ENCODE measurements at places on chromosomes 3 and 15.

GRCh38 chr3:60536420-60536819, 714.8 kb downstream of the FHIT start:
- DNase-seq, result no peak

- no peak for DNase-seq
Observed at GRCh38 chr3:111810909-111811308, 48.2 kb upstream of the PHLDB2 start.

GRCh38 chr3:12948891-12949711, 107.7 kb upstream of the RPL32 start:
- DNase-seq, result no peak

- no peak for DNase-seq
Observed at GRCh38 chr3:55294557-55294956, 192.5 kb downstream of the WNT5A start.

GRCh38 chr3:71194785-71195184, 388.7 kb downstream of the FOXP1 start:
- no peak for DNase-seq

GRCh38 chr3:159861369-159861987, 127.2 kb upstream of the IL12A start:
- no peak for DNase-seq

- no peak for DNase-seq
Observed at GRCh38 chr3:34924961-34925360, 714.4 kb upstream of the ARPP21 start.

- no peak for DNase-seq
Observed at GRCh38 chr3:184619787-184620430, 58.3 kb downstream of the EPHB3 start.

GRCh38 chr15:78675206-78675605, 34.2 kb upstream of the CHRNB4 start:
- no peak for DNase-seq

DNA sequence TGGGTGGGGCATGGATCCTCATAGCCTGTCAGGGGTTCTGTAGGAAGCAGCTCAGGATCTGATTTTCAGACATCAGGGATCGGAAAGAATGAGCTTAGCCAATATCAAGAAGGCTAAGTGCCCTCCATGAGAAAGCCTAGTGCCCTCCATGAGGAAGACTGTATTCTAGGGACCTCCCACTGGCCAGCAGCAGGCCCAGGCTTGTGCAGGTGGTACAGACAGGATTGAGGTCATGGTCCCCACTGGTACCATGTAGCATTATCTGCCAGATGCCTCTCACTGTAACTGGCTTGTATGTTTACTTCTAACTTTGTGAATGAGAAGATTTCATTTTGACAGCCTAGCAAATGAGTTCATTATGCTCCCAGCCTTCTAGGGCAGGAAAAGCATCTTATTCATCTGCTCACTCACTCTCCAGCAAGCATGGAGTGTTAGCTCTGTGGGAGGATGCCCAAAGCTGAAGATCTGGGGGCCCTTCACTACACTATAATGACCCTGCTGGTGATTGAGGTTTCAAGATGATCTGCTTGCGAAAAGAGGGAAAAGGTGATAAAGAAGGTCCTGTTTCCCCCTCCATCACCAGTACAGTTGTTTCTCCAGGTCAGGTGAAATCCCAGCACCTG, 7.5 kb downstream of the EPHB1 start:
- DNase-seq, result no peak

- no peak for DNase-seq
Observed at GRCh38 chr3:130442284-130442683, 74.7 kb upstream of the COL6A6 start.

GRCh38 chr3:9879830-9880549, at the start of gene CIDEC:
TSS of gene CIDEC (minus strand) at chr3:9880253. CDS start at chr3:9878486, 1,767 bp downstream.
- DNase-seq, result no peak

- DNase-seq, result no peak
Observed at GRCh38 chr15:48507416-48508065, 138.0 kb downstream of the FBN1 start.

- DNase-seq, result no peak
Observed at GRCh38 chr3:25456723-25457670, 28.9 kb downstream of the RARB start.

DNA sequence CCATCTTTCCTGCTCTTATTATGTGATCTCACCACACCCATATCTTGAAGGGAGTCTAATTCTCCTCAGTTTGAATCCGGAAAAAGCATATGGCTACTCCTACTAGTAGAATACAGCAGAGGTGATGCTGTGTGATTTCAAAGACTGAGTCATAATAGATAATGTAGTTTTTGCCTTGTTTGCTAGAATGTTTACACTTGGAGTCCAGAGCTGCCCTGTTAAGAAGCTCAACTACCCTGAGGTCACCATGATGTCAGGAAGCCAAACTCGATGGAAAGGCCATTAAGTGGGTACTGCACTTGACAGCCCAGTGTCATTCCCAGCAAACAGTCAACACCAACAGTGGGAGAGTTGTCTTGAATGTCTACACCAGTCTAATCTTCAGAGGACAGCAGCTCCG, 56.9 kb downstream of the CD200R1L start:
- DNase-seq, result no peak

GRCh38 chr3:107668963-107669362, 146.2 kb downstream of the BBX start:
- DNase-seq, result no peak

GRCh38 chr3:148208975-148209374, 488.7 kb upstream of the AGTR1 start:
- DNase-seq, result no peak

DNA sequence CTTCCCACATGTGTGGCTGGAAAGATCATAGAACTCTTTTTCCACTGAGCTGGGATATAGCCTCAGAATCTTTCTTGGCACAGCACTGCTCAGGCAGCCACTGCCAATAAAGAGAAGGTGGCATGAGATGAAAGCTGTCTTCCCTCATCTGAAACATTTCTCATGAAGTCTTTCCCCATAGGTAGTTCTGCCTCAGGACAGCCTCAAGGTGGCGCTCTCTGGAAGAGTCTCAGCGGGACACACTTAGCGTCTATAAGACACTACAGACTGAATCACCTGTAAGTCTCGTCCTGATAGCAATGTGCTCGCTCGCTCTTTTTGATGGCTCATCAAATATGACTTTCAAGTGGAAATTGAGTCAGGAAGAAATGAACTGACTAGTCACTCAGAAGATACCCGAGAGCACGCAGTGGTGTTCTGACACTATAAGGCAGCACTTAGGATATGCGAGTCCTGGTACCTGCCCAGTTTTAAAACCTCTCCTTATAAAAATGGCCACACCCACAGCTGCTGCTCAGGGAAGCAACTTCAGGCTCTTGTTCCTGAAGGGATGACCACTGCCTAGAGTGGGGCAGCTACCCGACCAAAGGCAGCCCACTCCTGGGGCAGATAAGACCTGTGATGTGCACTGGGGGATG, 269.5 kb downstream of the SUCLG2 start:
- DNase-seq, result no peak

DNA sequence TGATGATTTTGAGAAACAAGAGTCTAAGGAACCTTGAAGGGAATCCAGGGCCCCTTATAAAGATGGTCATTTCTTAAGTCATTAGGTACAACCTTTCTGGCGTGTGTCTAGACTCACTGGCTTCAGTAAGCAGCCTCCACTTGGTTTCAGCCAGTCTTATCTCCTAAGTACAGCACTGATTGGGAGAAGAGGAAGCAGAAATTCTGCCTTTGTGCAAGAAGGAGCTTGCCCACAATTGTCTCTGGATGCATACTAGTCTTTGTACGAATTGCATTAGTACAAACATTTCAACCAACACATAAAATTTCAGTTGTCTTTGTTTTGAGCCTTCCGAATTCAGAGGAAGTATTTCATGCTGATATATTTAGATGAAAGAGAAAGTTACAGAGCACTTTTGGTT, 139.4 kb downstream of the SLCO3A1 start:
- DNase-seq, result no peak

DNA sequence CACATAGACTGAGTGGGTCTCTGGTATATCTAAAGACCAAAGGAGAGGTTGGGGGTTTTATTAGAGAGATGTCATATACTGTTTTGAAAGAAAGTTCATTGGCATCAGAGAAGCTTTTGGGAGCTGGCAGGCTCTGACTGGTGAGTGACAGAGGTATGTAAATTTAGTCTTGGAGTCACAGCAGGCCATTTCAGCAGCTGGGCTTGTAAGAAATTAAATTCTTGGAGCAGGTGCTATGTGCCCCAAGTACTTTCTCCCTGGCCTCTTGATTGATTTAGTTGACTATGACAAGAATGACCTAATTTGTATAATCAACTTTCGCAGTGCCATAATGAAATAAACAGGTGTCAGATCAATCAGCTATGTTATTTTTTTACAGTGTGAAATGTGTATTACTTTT, 47.8 kb upstream of the CDAN1 start:
- no peak for DNase-seq

- no peak for DNase-seq
Observed at GRCh38 chr15:90701048-90701447, 16.1 kb upstream of the BLM start.

DNA sequence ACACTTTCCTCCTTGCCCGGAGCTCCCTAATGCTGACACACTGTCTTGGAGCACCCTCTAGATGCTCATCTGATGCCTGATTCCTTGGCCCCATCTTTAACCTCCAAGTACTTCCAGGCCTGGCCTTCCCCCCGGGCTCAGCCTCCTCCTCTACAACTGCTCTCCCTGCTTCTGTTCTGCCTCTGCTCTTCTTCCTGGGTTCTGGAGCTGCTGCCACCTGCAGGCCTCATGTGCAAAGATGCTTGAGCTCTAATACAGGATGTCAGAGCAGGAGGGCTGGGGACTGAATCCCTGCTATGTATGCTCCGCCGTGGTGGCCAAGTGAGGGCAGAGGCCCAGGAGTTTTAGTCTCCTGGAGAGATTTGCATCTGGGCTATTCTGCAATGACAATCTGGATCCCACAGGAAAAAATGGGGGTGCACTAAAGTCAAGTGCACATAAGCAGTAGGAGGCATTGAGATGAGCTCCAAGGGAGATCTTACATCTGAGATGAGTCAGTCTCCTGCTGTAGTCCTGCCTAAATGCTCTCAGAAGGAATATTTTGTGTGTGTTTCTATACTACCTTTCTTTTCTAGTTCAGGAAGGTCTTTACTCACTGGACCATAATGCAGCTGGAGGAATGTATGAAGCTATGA, 296.3 kb downstream of the UACA start:
- no peak for DNase-seq
